ENCODE measurements at places on chromosomes 16 and 17. TPM values are rescaled to one million over a fixed set of nuclear protein-coding genes. Genes with fewer than 3 reads are reported as not detected.
A peak's percentile ranks its signal among the peaks of the same experiment; 100 is the strongest.

- no peak for DNase-seq
Measured at GRCh38 chr17:77704048-77704815, 254.3 kb upstream of the TNRC6C start.

GRCh38 chr16:66165879-66166278 is 200.6 kb upstream of the CDH5 start:
- DNase-seq: no peak

DNA sequence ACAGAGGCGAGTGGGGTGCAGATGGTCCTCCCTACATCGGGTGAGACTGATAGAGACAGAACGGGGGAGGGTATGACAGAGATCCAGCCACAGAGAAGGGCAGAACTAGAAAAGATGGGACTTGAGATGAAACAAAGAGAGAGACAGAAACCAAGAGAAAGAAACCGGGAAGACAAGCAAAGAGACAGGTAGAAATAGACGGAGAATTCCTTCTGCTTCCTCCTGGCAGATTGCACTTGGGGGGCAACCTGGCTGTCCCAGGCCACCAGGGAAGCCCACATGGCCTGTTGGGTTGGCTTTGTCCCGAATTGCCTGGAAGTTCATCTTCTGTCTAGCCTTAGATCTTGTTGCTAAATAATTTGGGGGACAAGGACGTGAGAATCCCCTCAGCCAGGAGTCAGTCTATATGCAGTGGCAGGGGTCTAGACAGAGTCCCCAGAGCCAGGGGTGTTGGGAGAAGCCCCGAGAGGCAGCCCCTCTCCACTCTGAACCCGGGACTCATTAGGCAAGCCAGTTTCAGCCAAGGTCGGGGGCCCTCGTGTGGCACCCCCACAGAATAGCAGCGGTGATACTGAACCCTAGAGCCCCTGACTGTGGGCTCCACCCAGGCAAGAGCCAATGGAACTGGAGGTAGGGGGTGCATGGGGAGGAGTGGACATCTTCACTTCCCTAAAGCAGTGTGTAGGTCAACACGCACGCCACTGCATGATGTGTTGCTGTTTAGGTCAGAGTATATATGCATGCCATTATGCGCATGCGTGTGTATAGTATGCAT is 627 bp upstream of the TSPOAP1 start:
- DNase-seq: no peak

- DNase-seq: no peak
Measured at GRCh38 chr17:9467518-9467917, 108.1 kb downstream of the STX8 start.

The ZNF594 gene
- 5.4 TPM for total RNA-seq

The CES4A gene
- 13.6 TPM for total RNA-seq

GRCh38 chr16:66462912-66463311 is 35.8 kb downstream of the BEAN1 start:
- DNase-seq: peak; percentile 57

GRCh38 chr17:81958633-81959342 is 2.2 kb downstream of the NOTUM start:
- DNase-seq: no peak

The SLC2A4 gene
- total RNA-seq: 0.35 TPM

The KRTAP9-8 gene
- not detected for total RNA-seq

DNA sequence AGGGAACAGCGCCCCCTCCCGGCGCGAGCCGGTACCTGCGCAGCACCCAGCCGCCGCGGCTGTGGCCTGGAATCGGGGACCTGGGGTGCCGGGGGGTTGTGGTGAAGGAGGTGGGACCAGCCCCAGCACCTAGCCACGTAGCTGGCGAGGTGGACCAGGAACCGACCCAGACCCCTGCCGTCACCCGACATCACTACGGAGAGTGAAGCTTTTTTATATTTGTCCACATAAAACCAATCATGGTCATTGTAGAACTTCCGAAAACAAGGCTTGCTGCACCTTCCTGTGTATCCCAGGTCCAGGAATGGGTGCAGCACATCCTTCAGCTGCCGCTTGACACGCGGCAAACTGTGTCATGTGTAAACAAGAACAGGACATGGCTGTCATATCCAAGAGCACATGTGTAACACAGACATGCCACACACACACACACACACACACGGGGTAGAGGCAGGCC is 1.3 kb downstream of the HBQ1 start:
- DNase-seq: no peak

DNA sequence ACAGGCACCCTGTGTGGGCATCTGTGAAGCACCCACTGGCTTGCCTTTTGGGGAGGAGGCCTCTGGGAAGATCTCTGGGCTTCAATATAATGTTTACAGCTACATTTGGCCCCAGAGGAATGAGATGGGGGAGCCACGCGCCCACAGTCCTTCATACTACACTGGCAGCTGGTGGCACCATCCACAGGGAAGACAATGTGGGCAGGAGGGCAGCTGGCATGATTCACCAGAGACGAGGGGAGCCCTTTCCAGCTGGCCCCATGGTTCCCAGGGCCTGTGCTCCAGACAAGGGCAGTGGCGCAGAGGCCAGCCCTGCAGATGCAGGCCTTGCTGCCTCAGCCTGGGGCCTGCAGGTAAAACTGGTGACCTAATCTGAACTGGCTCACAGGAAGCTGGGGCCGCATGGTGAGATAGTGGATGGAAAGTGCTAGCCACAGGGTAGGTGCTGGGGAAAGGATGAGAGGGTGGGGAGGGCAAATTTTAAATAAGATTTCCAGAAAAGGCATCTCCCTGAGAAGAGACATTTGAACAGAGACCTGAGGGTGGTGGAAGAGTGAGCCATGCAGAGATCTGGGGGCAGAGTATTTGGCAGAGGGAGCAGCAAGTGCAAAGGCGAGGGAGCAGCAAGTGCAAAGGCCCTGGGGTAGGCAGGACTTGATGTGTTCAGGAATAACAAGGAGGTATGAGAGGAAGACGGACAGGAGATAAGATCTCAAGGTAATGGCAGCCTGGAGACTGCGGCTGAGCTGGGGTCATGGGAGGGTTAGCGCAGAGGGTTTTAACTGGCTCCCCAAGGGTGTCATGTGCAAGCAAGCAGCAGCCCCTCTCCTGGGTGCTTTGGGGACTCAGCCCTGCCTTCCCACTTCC is 12.1 kb upstream of the KCNJ12 start:
- DNase-seq: no peak

GRCh38 chr17:81954131-81955057 is 6.6 kb downstream of the NOTUM start:
- no peak for DNase-seq

- DNase-seq: no peak
Measured at GRCh38 chr17:50665838-50666237, 31.2 kb downstream of the ABCC3 start.

The NMT1 gene
- 82.5 TPM for total RNA-seq

The C17orf50 gene
- not detected for total RNA-seq

- DNase-seq: no peak
Measured at GRCh38 chr16:71794943-71795342, 13.7 kb downstream of the AP1G1 start.

GRCh38 chr16:55120826-55121225 is 190.2 kb downstream of the IRX5 start:
- no peak for DNase-seq

DNA sequence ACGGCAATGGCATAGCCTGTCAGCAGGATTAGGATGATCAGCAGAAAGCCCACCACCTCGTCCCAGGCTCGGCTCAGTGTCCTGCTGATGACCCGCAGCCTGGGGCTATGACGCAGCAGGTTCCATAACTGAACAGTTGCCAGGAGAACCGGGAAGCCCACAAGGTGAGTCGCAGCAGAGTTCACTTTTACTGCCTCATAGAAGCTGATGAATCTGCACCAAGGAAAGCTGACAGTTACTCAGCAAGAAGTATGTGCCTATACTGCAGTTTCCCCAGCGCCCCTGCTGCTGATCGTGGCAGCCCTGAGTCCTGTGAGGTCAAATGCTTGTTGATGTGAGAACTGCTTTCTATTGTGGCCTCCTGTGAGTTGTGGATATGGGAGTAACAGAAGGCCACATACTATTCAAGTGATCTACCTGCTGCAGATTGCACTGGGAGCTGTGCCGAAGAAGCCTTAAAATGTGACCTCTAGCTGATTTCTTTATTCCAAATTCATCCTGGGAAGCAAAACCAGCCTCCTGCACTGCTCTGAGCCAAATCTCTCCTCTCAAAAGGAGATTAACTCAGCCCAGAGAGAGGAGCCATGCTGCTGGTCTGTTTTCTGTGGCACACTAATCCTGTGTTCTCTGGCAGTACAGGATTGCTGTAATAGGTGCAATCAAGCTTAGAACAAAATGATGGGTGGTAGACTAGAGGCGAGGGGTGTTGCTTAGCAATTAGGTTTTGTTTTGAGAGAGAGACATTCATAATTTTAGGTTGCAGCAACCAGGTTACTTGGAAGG is 38.8 kb downstream of the IST1 start:
- peak; percentile 70 for DNase-seq

GRCh38 chr17:81000631-81001357 is 9.2 kb downstream of the CHMP6 start:
- DNase-seq: no peak

GRCh38 chr16:31874366-31875111 is 932 bp downstream of the ZNF267 start:
- DNase-seq: peak; percentile 71

DNA sequence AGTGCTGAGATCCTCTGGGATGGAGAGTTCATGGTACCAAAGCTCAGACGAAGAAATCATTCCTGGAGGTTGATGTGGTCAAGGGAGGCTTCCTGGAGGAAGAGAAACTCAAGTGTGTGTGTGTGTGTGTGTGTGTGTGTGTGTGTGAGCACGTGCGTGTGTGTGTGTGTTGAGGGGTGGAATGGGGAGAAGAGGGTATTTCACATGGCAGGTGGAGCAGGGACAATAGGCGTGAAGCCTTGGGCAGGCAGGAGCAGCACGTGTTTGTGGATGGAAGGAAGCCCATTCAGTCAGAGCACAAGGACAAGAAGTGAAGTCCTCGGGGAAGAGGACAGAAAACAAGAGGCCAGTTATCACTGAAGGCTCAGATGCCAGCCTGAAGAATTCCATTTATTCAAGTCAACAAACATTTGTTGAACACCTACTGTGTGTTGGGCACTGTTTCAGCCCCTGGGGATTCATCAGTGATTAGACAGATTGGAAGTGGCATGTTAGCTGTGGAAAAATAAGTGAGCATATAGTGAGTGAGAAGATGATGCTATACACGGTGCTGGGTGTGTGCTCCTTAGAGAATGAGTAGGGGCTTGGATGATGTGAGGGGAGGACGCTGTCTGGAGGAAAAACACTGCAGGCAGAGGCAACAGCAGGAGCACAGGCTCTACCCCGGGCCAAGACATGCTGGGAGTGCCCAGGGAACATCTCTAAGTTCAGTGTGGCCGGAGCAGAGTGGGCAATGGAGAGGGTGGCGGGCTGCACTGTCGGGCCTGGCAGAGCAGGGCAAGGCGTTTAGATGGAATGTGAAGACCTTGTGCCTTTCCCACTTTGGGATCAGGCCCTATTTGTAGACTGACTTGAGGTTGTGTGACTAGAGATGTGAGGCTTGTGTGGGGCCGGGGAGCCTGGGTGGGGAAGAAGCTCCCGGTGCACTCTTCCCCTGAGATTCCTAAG is 267.1 kb downstream of the CBLN1 start:
- no peak for DNase-seq

The SEPTIN12 gene
- not detected for total RNA-seq

The KRTAP9-4 gene
- not detected for total RNA-seq

- DNase-seq: no peak
Measured at GRCh38 chr17:7340179-7340578, 3.9 kb downstream of the ACAP1 start.

The SRL gene
- not detected for total RNA-seq

DNA sequence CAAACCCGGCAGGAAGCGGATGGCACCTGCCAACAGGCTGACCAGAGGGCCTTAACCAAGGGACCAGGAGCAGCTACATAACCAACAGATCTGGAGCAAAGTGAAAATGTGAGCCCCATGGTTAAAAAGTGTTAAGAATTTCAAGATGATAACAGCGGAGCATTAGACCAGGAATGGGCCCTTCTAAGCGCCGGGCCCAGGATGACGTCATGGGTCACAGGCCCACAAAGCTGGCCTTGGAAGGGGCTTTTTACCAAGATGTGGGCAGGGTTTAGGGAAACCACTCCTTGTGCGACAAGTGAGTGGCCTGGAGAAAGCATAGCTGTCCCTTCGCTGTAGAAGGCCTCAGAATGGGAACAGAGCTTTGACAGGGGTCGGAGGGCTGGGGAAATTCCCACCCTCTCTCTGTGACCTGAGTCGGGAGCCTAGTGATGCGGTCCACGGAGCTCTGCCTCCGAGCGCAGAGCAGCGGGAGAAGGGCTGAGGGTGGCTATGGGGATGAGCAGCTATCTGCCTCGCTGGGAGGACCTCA is 84.4 kb upstream of the RPL38 start:
- no peak for DNase-seq

Data from renal cortical epithelial cell (primary cell).